ENCODE measurements at places on chromosomes 5 and 9.

GRCh38 chr9:37421914-37422288, 595 bp upstream of the GRHPR start:
- no peak for DNase-seq

DNA sequence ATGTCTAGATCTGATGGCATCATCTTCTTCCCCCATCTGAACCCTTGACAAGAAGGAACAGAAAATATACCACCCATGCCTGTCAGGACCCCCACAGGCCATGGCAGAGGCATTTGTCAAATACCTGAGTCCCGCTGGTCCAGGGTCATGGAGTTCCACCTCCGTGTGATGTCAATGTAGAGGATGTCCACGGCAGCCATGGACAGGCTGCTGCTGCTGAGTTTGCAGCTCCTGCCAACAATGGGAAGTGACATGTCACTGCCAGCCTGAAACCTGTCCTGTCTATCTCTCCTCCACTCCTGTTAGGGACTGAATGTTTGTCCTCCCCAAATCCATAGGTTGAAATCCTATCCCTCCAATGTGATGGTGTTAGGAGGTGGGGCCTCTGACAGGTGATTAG, 208.8 kb downstream of the DAB2IP start:
- no peak for DNase-seq

DNA sequence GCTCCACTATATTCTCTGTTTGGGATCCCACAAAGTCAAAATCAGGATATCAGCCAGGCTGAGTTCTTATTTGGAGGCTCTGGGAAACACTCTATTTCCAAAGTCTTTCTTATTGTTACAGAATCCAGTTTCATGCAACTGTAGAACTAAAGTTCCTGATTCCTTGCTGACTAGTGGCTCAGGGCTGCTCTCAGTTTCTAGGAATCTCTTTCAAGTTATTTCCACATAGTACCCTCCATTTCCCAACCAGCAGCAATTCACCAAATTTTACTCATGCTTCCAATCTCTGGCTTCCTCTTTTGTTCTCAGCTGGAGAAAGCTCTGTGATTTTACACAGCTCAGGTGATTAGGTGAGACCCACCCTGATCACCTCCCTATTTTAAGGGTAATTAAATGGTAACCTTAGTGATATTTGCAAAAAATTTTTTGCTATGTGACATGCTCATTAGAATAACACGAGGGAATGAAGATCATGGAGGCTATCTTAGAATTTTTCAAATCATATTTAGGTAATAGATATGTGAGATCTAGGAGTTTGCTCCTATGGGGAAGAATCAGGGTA, 794.9 kb upstream of the ARRDC3 start:
- DNase-seq = no peak

GRCh38 chr9:117224695-117225094, 190.2 kb downstream of the ASTN2 start:
- DNase-seq = no peak

GRCh38 chr5:6759983-6760382, 46.8 kb downstream of the TENT4A start:
- no peak for DNase-seq

DNA sequence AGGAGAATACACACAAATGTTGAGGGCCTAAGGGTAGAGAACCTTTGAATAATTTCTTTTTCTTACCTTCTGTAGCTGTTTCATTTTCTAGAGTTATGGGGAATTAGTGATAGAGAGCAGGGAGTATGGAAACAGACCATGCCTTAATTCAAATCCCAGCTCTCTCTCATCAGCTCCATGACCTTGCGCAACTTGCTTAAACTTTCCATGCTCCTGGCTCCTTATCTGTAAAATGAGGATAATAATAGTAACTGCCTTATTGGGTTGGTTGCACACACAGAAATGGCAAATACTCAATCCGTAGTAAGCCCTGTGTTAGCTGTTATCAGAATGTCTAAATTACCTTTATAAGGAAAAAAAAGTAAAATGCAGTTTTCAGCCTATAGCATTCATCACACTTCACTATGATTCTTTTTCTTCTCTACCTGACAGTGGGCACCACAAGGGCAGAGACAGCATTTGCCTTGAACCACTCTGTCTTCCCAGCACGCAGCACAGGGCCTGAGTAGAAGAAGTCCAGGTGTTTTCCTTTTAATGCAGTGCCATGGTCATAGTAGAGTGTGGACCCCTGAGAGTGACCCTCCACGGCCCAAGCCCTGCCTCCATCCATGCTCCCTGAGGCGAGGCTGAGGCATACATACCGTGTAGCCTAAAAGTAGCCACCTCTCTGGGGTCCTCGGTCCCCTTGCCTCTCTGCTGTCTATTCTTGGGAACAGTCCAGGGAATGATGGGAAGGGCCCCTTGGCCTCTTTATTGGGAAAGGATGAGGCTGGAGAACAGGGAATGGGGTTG, 17.4 kb downstream of the C5orf15 start:
- DNase-seq = no peak

GRCh38 chr9:93291536-93292287, 107.8 kb downstream of the WNK2 start:
- no peak for DNase-seq

DNA sequence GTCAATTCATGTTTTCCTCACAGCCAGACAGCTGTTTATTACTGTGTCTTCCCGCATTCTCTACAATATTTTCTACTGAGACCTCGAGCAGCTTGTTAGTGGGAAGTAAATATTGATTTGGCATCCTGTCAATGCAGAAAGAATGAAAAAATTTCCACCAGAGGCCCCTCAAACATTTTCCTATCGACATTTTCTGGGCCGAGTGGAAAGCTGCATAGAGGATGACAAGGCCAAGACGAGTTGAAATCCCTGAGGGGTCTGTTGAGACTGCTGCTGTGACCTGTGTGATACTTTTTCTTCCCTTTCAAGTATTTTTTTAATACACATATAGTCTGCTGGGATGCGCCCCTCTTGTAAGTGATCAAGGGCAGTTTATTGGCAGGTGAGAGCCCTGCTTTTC, 91.4 kb upstream of the SH3GL2 start:
- no peak for DNase-seq

GRCh38 chr5:134438721-134439123, 27.0 kb upstream of the CDKN2AIPNL start:
- no peak for DNase-seq

- DNase-seq = no peak
These were observed 30.9 kb downstream of the FAXDC2 start for GRCh38 chr5:154819546-154819945.

GRCh38 chr9:112631313-112632070, 86.4 kb downstream of the INIP start:
- DNase-seq = no peak

- no peak for DNase-seq
These were observed 372.4 kb downstream of the KCNN2 start for GRCh38 chr5:114734238-114734637.

DNA sequence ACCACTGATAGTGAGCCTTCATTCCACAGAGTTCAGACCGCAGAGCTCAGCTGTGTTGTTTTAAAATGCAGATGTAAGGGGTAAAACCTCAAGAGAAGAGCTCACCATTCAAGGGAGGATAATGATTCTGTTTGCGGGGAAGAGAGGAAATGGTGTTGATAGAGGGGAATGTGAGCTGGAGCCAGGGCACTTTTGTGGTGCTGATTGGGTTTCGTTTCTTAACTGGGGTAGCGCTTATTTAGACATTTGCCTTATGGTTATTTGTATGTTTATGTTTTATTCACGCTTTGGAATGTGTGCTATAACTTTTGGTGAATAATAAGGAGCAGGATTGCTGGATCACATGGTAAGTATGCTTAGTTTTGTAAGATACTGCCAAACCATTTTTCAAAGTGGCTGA, 42.5 kb downstream of the STXBP1 start:
- DNase-seq = no peak

DNA sequence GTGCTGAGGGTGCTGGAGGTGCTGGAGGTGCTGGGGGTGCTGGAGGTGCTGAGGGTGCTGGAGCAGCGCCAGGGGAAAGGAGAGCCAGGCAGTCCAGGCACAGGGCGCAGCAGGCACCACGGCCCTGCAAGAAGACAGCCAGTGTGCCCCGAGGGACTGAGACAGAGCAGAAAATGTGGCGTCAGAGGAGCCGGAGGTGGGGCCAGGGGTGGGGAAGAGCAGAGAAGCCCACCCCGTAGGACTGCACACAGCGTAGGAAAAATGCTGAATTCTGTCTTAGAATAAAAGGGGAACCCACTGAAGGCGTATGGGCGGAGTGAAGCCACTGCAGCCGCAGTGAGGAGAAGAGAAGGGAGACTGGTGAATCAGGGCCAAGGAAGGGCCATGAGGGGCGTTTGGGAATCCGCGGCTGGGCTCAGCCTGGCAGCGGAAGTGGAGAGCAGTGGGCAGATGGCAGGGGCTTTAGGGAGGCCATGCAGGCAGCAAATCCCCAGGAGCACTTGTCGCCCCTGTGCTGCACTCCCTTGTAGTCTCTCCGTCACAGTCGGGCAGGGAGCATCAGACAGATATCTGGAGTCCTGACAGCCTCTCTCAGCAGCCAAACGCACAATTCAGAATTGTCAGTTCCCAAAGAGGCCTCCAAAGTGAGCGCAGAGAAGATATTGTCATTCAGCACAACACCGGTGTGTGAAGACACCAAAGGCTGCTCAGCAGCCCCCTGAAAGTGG, 35.9 kb upstream of the LECT2 start:
- DNase-seq = no peak

DNA sequence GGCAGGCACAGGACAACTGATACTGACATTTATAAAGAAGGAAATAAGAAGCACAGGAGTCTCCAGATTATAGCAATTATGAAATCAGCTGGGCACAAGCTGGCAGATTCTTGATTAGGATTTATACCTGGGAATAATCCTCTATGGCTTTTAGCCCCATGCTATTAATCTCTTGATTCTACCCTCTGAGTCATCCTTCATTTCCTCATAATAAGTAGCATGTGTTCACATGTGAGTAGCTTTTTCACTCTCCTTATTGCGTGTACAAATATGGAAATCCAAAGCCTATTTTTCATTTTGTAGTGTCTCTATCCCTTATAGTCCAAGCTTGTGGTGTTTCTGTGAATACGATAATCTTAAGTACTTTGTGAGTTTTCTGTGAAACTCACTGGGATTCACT, 185.0 kb upstream of the PRLR start:
- DNase-seq = no peak

DNA sequence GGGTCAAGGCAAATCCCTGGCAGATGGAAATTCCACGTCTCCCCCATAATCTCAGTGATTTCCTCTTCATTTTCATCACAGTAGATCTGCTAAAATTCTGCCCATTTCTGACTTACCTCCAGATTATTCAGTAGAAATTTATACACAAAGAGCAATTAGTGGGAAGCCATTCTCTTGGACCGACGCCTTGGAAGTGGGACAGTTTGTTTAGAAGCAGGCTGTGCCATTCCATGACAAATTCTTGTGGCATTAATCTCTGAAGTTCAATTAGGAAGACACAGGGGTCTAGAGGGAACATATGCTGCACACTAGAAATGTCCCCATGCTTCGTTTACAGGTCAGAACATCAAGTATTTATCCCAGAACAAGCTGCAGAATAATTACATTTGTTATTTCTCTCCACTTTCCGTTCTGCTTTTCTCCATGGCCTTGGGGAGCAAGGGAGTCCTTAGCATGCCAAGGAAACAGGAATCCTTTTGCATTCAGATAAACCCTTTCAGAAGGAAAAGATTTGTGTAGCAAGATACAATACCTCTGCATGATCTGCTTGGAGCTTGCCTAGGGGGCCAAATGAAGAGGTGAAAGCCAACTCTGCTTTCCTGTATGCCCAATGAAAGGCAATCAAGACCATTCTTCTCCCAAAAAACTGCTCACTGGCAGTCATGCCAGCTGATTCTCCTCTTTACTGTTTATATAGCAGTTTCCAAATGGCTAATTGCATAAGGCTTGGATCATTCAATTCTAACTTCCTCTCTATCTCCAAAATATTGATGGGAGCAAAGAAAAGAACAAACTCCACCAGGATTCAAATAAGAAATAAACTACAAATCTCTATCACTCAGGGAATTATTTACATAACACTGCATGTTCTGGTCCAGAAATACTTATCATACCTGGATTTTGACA, 2.5 kb upstream of the PRKACG start:
- no peak for DNase-seq

DNA sequence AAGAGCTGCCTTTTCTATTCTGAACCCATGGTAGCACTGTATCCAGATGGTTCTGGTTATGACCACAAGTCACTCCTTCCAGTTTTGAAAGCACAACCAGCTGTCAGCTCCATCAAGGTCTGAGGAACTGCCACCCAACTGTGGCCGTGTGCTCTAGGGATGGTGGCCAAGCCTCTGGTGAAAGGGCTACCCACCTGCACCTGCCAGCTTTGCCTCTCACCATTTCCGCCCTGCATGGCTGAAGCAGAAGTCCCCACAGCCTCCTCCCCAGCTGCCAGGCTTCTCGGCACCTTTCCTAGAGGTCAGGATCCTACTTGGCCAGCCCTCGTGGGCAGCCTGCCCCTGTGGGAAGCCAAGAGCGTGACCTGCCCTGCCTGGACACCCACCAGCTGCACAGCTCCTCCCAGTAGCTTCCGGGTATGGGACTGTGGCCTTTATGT, 16.8 kb downstream of the SEMA5A start:
- no peak for DNase-seq

Measured in stimulated activated CD4-positive, alpha-beta T cell treated with anti-CD3 and anti-CD28 coated beads, Interleukin-1b, Interleukin-23, amount 100 ng/mL, for 1 hour (primary cell).